M059J (cell line): ENCODE measurements at places on chromosomes 2 and 18. TPM values are rescaled to one million over a fixed set of nuclear protein-coding genes. Genes with fewer than 3 reads are reported as not detected.

GRCh38 chr2:219142329-219142728 lies 18.3 kb downstream of the NHEJ1 start:
- peak; percentile 96 for DNase-seq

DNA sequence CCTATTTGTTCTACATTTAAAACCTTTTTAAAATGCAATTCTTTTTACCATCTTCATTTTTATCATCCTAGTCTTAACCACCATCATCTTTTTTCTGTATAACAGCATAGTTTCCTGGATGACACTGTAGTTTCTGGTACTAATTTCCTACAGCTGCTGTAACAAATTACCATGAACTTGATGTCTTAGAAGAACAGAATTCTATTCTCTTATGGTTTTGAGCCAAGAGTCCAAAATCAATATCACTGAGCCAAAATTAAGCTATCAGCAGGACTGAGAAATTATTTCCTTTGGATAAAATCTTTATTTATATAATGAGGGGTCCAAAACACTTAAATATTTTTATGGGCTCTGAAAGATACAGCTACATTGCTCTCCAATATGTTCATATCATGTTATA lies 539.3 kb downstream of the METTL4 start:
- DNase-seq, result no peak

- DNase-seq, result peak; percentile 46
These were observed 18.2 kb upstream of the PCBP1 start for GRCh38 chr2:70069049-70069448.

CAPG gene
- 78.8 and 89.4 TPM in 2 replicates for total RNA-seq

DNA sequence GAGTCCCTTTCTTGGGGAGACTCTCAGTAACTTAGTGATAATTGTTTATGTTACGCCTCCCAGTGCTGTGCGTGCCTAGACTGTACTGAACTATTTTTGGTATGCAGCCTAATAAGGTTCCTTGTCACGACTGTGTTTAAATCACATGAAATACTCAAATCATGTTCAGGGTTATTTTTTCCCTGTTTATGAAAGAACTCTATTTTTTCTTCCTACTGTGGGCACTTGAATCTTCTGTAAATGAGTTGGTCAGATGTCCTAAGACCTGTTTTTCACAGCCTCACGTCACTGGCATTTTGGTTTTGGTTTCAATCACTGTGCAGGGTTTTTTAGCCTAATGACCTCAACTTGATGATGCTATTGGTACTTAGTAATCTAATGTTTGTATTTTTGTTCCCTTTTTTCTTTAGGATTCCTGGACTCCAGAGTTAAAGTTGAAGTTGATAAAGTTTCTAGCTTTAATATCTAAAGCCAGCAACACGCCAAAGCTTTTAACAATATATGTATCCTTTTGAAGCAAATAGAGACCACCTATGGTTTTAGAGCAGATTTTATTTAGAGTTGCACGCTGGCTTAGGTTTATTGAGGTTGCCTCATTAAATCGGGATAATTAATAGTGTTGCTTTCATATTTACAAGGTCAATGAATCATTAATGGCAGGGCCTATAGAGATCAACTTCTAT lies 24.0 kb downstream of the ARMC9 start:
- DNase-seq, result peak; percentile 54

- peak; percentile 67 for DNase-seq
These were observed 347.1 kb downstream of the CLIP4 start for GRCh38 chr2:29462293-29462692.

LAMA3 gene
- total RNA-seq, result 1.8 and 2.4 TPM in 2 replicates

GRCh38 chr2:88521445-88522073 lies 69.1 kb upstream of the FOXI3 start:
- DNase-seq, result peak; percentile 21

DNA sequence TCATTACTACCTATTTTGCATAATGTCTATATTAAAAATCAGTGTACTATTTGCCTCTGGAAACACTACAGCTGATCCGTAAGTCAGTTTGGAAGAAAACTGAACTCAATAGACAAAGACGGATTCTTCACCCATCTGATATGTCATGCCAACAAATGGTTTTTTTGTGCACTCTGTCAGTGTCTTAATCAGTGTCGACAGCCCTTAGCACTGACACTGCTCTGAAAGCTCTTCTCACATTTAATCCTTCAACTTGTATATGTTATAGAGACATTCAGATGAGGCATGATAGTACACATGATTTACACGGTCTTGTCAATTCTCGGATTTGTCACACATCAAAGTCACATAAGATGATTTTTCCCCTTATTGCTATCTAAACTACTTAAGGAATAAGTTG lies 347.5 kb upstream of the GALNT5 start:
- no peak for DNase-seq

CXCR1 gene
- not detected in 2 replicates for total RNA-seq

RAD51AP2 gene
- total RNA-seq, result not detected in 2 replicates

- DNase-seq, result no peak
These were observed 56.4 kb downstream of the SCN3A start for GRCh38 chr2:165147186-165148045.

DNA sequence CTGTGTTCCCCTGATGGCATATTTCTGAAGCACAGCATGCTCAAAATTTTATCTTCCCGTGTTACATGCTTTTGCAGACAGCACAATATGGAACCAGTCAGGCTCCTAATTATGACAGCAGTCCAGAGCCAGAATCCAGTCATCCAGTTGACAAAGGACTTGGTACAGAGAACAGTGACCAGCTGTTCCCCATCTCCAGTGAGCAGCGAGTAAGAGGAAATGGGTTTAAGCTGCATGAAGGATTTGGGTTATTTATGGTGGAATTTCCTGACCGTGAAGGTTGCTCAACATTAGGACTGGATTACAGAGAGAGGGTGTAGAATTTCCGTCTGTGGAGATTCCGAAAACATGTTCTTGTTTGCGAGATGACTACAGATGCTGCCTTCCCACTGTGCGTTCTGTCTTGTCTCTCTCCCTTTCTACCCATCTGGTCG lies 24.4 kb downstream of the SGPP2 start:
- DNase-seq, result peak; percentile 27

DNA sequence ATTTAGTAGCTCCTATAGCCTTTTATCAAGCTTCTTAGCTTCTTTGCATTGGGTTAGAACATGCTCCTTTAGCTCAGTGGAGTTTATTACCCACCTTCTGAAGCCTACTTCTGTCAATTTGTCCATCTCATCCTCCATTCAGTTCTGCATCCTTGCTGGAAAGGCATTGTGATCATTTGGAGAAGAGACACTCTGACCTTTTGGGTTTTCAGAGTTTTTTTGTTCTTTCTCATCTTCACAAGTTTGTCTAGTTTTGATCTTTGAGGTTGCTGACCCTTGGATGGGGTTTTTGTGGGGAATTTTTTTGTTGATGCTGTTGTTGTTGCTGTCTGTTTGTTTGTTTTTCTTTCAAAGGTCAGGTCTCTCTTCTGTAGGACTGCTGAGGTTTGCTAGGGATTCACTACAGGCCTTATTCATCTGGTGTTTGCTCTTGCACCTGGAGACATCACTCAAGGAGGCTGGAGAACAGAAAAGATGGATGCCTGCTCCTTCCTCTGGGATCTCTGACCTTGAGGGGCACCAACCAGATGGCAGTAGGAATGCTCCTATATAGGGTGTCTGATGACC lies 13.9 kb upstream of the TANK start:
- DNase-seq, result no peak

DNAJC10 gene
- 48.7 and 86.9 TPM in 2 replicates for total RNA-seq

DNA sequence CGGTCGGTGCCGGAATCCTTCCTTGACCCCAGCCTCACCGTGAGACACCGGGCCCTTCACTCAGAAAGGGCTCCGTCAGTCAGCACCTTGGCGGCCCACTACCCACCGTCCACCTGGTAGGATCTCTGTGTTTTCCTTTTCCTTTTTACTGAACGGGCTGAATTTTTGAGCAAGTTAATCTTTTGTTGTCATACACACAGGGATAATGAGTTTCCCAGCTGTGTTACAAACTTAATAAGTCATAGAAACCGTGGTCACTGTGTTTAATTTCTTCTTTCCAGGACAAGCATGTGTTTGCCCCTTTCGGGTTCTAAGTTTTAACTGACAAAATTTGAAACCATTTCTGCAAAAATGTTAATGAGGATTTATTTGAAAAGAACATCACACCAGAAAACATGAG lies 39.0 kb upstream of the TPO start:
- DNase-seq, result no peak

ZBTB7C gene
- not detected in 2 replicates for total RNA-seq

DNA sequence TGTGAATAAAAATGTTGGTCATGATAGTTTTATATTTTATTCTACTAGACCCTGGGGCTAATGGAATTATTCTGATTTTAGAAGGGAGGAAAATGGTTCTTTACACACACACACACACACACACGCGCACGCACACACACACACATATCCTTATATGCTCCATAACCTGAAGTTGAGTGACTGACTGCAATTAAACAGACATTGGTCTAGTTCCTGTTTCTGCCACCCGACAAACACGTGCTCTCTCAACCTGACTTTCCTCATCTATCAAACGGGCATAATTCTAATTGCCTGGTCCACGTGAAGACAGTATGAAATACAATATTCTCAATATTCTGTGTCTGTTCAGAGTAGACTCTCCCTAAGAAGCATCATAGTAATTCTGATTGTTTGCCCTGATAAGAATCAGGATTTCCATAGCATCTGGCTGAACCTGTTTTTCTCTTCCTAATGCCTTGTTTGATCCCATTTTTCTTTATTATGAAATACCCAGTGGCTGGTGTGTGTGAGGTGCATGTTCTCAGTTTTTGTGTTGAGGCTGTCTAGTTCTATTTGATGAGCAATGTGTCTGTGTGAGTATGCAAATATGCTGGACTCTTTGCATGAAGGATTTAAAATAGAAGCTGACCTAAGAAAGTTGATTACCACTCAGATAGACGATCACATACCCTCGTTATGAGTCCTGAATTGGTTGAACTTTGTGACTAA lies 51.0 kb downstream of the SETBP1 start:
- no peak for DNase-seq

GRCh38 chr2:19733951-19734425 lies 167.8 kb downstream of the TTC32 start:
- DNase-seq, result peak; percentile 89

DNA sequence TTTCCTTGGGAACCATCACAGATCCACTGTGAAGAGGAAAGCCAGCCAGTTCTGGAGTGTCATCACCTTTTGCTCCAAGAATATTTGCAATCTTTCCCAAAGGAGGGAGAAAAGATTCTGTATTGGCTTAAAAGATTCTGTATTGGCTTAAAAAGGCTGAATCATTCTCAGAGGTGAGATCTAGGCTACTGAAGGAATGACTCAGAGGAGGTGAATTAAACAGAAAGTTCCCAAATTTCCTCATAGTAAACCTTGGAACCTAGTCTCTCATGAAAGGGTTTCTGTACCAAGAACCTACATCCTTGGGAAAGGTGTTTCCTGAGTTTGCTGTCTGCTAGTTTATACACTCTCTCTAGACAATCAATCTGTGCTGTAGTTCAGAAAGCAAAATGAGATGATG lies 34.1 kb upstream of the GRB14 start:
- peak; percentile 32 for DNase-seq

GRCh38 chr2:112529757-112530156 lies 12.5 kb upstream of the POLR1B start:
- DNase-seq, result no peak

RTKN gene
- 10.5 and 12.1 TPM in 2 replicates for total RNA-seq

DNA sequence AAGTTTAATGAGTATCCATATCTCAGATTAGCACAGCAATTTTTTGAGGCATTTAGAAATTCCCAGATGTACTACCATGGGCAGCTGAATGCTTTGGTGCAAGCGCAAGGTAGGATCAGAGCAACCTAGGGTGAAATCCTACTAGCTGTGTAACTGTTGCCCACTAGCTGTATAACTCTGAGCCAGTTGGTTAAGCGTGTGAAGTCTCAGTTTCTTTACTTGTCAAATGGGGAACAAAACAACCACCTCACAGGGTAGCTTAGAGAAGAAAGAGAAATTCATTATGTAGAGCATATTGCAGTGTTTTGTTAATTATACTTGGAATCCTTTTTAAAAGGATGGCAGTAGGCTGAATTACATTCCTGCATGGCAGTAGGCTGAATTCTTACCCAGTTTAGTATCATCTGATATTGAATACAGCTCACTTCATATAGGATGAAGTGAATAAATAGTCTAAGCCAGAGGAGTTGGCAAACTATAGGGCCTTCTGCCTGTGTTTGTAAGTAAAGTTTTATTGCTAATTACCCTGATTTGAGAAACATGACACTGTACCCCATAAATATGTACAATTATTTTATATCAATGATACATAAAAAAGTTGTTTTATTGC lies 180.7 kb downstream of the PLCL1 start:
- DNase-seq, result no peak

DNA sequence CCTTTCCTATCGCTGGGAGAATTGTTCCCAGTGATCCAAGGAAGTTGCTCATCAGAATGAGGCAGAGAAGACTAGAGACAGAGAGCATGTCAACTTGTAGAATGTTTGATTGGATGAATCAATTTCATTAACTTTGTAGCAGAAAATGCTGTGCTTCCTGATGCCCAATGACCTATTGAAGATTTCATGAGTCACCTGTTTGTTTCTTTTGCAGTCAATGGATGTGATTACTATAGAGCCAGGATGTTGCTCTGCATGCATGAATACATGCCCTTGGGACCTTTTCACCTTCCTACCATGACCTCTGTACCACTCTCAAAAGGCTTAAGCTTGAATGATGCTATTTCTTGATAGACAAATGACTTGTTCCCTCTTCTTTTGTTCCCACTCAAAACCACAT lies 23.3 kb downstream of the SCG2 start:
- no peak for DNase-seq
